ENCODE measurements at places on chromosomes 1 and 21. TPM values are rescaled to one million over a fixed set of nuclear protein-coding genes. Genes with fewer than 3 reads are reported as not detected.

Gene GPR25
- polyA plus RNA-seq: not detected

Gene SPRR2F
- polyA plus RNA-seq: not detected

Gene ABCG1
- polyA plus RNA-seq: 10.2 TPM

Gene FTCD
- 30.0 TPM for polyA plus RNA-seq

Gene MRPL39
- polyA plus RNA-seq: 30.0 TPM

Gene CNKSR1
- 9.9 TPM for polyA plus RNA-seq

Gene LCE2C
- polyA plus RNA-seq: not detected

Gene TPTE
- not detected for polyA plus RNA-seq

Gene SASS6
- 9.4 TPM for polyA plus RNA-seq

Gene KIF26B
- 35.6 TPM for polyA plus RNA-seq

Gene PTAFR
- polyA plus RNA-seq: 3.3 TPM

Gene SELP
- polyA plus RNA-seq: 8.0 TPM

DNA sequence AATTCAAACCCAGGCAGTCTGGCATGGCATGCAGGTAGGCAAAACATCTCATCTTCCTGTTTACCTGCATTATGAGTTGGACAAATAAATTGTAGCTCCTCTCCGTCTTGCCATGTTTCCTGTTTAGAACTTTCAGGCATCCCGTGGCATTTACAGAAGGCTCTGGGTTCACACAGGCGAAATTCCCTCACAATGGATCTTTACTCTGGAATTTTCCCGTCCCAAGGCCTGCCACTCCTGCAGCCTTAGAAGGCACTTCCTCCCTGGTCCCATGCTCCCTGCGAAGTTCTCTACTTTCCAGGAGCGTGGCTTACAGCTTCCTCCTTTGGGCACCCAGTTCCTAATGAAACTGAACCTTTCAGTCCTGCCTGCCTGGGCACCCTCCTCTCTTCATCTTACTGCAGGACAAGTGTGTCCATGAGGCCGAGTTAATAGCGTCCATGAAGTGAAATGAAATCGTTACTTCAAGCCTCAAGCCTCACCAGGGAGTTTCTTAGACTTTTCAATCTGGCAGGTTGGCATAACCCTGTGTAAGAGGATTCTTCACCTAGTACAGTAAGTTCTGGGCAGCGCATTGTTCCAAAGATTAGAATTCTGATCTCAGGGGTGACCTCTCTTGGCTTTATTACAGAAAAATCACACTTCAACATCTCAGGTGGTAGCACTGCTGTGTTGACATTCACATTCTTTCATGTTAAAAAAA, 36.8 kb upstream of the AHCYL1 start:
- no peak for DNase-seq

GRCh38 chr1:244336232-244336899, 115.3 kb downstream of the ADSS2 start:
- DNase-seq: no peak

GRCh38 chr1:30816211-30817076, 58.9 kb upstream of the LAPTM5 start:
- peak; percentile 68 for DNase-seq

DNA sequence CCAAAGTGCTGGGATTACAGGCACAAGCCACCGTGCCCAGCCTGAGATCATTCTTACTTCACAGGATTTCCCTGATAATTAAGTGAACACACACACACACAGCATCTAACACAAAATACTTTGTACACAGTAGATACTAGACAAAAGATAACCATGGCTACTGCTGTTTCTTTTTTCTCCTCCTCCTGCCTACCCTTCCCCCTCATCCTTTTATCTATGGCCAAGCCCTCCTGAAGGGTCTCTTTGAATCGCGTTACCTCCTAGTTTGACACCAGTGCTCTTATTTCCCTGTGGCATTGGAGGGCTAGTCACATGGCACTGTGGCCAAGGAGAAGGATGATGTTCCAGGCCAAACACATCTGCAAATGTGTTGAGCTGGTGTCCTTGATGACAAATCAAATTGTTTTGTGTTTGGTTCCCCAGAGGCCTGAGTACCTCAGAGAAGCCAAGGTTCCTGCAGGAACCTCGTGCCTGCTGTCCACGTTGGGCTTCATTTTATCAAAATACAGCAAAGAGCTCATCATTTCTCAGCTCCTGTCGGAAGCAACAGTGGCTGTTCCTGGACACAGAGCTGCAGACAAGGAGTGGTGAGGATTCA, 20.6 kb downstream of the NDUFS5 start:
- DNase-seq: no peak

GRCh38 chr1:147811751-147812150, 51.3 kb upstream of the GJA5 start:
- no peak for DNase-seq

- DNase-seq: peak; percentile 35
These were observed 340.2 kb upstream of the ADAMTS5 start for GRCh38 chr21:27306791-27307775.

GRCh38 chr1:119141020-119141424, 569 bp upstream of the WARS2 start:
- no peak for DNase-seq

GRCh38 chr1:236303675-236304074, 21.9 kb upstream of the ERO1B start:
- DNase-seq: no peak

- no peak for DNase-seq
These were observed 21.3 kb downstream of the FMO2 start for GRCh38 chr1:171206204-171206977.

- no peak for DNase-seq
These were observed 35.3 kb upstream of the CACYBP start for GRCh38 chr1:174964261-174964971.

DNA sequence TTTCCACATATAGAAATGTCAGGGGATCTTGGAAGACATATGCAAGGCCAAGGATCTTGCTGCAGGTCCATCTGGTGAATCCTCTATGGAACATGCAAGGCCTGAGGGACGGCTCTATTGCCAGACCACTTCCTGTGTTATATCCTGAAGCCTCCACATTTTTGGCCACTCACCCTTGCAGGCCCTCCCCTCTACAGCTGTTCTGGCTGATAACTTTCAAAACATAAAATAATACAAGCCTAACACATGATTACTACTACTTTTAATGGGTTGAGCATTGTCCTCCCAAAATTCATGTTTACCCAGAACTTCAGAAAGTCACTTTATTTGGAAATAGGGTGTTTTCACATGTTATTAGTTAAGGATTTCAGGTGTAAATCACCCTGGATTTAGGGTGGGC, 18.5 kb upstream of the LYPLAL1 start:
- no peak for DNase-seq

DNA sequence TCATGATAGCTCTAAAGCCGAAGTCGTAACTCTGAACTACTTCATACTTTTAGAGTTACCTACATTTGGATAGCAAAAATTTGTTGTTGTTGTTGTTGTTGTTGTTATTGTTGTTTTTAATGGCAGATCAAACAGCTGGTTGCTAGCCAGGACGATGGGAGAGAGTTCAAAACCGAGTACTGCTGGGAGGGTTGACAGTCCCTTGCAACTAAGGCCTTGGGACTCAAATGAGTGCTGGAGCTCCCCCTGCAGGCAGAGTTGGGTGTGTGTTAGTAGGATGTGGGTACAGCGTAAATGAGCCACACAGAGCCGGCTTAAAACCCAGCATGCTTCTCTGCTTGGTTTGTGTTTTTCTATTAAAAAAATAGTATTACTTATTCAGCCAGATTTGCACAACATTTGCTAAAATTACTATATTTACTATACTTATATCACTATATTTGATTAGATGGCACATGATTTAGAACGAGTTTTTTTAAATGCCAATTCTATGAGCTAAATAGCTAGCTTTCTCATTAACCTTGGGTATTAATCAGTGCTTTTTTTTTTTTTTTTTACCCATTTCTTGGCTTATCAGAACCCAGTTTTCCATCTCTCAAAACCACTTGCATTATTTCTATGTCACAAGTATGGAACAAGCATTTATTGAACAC, 129.2 kb upstream of the SYT6 start:
- DNase-seq: peak; percentile 77

DNA sequence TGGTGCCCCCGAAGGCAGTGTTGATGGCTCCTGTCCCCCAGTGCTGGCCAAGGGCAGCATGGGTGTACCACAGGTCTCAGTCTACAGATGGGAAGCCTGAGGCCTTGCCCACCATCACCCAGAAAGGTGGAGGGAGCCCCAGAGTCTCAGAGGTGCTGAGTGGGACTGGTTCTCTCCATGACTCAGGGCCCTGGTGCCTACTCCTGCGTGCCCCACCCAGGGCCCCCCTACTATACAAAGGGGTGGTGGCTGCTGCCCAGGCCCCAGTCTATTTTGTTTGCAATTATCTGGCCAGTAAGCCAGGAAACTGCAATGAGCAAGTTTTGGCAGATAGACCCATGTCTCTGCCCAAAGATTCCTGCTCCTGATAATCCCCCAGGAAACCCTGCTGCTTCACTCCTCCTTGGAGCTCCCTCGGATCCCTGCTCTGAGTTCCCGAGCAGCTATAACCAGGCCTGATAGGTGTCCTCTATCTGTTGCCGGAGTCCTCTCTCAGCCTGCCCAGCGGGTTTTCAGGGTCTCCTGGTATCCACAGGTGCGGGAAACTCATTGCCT, 41.7 kb downstream of the EDN2 start:
- DNase-seq: no peak

GRCh38 chr1:234913771-234914170, 214.9 kb downstream of the TOMM20 start:
- no peak for DNase-seq

- no peak for DNase-seq
These were observed 98.8 kb downstream of the NOS1AP start for GRCh38 chr1:162168261-162168660.

GRCh38 chr1:234512451-234512861, 33.5 kb upstream of the TARBP1 start:
- no peak for DNase-seq

GRCh38 chr1:152162792-152163463, 3.9 kb upstream of the RPTN start:
- no peak for DNase-seq

GRCh38 chr1:42924851-42925760, 33.6 kb downstream of the SLC2A1 start:
- DNase-seq: no peak

GRCh38 chr1:30788580-30789387, 31.2 kb upstream of the LAPTM5 start:
- DNase-seq: no peak

- no peak for DNase-seq
These were observed 75.2 kb downstream of the GLIS1 start for GRCh38 chr1:53663529-53664300.

GRCh38 chr1:69475021-69475420, 92.7 kb upstream of the LRRC7 start:
- DNase-seq: no peak

- DNase-seq: no peak
These were observed 1.4 kb upstream of the GJC2 start for GRCh38 chr1:228148196-228148861.

DNA sequence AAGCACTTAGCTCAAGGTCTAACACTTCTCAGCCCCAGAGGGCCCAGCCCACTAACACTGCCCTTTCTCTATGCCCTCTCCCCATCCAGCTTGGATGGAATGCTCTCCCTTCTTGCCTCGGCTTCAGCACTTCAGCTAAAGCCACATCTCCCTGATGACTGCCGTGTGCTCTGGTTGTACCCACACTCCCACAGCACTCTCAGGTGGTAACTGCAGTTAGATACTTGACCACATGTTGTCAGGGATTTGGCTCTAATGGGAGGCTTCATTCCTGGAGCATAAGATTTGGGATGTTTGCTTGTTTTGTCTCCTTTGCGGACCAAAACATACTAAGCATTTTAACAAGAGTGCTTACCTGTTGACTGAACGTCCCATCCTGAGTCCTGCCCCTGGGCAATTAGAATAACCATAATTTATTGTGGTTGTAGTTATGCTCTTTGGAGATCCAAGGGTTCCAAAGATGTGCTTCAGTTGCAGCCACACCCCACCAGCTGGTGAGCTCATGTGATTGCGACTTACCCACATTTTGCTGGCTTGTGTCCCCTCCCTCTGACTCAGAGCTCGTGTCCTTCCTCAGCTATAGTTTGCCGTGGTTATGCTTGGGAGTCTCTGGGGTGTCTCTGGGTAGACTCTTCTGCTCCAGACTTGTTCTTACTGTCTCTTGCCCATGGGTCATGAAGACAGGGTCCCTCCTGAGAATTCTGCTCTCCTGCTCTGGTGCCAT, 7.7 kb upstream of the SLC26A9 start:
- no peak for DNase-seq

- DNase-seq: peak; percentile 29
These were observed 7.5 kb upstream of the ZNF648 start for GRCh38 chr1:182069028-182069466.

DNA sequence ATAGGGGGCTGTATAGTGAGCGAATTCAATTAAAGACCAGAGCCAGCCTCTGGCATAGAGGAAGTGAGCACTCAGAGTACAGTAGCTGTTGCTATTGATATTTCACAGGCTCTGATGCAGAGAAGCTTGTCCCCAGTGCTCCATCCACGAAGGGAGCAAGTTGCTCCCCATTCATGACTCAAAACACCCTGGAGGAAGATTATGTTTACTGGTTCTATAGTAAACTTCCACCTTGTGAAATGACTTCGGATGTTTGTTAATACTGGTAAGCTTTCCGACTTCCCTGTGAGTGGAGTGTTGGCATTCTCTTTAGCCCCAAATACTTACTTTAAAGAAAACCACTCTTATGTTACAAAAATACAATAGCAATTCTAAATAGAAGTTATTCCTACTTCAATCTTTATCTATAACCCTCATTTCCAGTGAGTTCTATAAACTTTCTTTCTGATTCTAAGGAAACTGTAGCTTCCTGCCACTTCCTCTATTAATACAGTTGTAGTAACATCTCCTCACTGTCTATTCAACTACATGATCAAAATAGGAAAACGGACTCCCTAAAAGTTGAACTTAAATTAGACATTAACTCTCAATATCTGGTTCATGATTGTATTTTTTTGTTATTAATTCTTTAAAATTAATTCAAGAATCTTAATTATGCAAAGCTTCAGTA, 46.4 kb downstream of the ZNF281 start:
- no peak for DNase-seq

- no peak for DNase-seq
These were observed 145.8 kb downstream of the PATJ start for GRCh38 chr1:61887931-61888564.

DNA sequence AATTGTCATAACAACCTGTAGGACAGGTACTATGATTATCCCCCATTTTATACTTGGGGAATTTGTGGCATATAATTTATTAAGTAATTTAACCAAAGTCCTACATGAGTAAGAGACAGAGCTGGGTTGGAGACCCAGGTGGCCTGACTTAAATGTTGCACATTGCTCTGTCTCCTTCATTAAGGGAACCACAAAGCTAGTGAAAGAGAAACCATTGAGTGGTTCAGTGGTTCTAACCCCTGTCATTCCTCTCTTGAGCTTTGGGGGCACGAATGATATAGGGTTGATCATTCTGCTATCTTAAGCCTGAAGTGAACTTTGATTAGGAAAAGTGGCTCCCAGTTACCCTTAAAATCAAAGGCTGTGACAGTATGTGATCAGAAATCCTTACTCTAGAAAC, 5.3 kb upstream of the MAP3K7CL start:
- no peak for DNase-seq

GRCh38 chr1:119929643-119930315, 33.5 kb upstream of the ADAM30 start:
- no peak for DNase-seq

GRCh38 chr1:209807509-209807908, 1.6 kb upstream of the IRF6 start:
- no peak for DNase-seq
